ENCODE measurements at places on chromosomes 12 and 14.

- no peak for DNase-seq
These were observed 28.6 kb downstream of the SLC2A14 start for GRCh38 chr12:7844116-7844515.

- no peak for DNase-seq
These were observed 4.8 kb upstream of the ING4 start for GRCh38 chr12:6667559-6668210.

GRCh38 chr14:83260751-83261150 lies 1727.1 kb upstream of the SEL1L start:
- no peak for DNase-seq

DNA sequence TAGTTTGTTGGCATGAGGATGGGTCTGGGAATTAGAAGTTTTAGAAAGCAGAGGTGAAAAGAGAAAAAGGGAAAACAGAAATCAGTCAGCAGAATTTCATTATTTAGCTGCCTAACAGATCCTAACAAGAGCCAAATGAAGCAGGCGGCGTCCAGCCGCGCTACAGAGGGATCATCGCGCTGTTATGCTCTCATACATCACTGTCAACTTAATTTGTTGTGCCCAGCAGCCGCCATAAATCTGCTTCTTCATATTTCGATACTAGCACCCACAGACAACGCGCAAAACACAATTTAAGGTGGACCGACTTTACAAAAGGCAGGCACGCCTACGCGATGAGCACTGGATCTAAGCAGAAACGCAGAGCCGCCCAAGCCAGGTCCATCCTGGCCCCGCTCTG lies 66.7 kb downstream of the SETD3 start:
- no peak for DNase-seq

DNA sequence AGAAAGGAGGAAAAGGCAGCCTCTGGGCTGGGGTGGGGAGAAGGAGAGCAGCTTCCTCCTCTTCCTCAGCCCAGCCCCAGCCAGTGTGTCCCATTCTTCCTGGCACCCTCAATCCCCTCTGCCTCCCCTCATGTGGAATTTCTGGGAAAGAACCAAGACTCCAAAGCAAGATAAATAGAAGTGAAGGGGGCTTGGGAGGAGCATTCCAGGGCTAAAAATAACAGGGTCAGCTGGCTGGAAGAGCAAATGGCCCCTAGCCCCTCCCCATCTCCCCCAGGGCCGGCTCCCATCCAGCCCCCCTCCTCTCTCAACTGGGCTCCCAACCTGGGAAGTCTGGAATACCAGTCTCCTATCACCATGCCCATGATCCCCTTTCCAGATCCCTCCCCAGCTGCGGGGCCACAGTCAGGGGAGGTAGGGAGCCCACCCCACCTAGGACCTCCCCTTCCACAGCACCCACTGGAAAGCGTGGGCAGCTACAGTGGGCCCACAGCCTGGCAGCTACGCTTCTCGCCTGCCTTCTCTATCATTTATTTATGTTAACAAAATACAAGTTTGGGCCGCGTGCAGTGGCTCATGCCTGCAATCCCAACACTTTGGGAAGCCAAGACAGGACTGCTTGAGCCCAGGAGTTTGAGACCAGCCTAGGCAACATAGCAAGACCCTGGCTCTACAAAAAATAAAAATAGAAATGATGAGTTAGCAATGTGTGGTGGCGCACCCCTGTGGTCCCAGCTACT lies 88.3 kb downstream of the IRF2BPL start:
- no peak for DNase-seq

DNA sequence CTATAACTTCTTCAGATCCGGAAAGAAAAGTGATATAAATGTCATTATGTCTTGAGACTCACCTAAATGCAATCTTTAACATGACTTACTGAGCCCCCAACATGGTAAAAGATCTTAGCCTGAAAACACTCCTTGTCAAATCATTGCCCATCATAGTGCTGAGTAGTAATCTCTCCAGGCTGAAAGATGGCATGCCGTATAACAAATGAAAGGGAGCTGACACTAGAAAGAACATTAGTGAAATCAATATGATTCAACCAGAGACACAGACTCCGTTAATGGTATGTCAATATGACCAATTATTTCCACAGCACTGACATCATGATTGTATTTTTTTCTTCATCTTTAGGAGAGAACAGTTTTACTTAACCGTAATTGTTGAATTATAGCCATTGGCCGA lies 54.4 kb downstream of the BICD1 start:
- no peak for DNase-seq

- no peak for DNase-seq
These were observed 32.4 kb upstream of the CD69 start for GRCh38 chr12:9792961-9793617.

DNA sequence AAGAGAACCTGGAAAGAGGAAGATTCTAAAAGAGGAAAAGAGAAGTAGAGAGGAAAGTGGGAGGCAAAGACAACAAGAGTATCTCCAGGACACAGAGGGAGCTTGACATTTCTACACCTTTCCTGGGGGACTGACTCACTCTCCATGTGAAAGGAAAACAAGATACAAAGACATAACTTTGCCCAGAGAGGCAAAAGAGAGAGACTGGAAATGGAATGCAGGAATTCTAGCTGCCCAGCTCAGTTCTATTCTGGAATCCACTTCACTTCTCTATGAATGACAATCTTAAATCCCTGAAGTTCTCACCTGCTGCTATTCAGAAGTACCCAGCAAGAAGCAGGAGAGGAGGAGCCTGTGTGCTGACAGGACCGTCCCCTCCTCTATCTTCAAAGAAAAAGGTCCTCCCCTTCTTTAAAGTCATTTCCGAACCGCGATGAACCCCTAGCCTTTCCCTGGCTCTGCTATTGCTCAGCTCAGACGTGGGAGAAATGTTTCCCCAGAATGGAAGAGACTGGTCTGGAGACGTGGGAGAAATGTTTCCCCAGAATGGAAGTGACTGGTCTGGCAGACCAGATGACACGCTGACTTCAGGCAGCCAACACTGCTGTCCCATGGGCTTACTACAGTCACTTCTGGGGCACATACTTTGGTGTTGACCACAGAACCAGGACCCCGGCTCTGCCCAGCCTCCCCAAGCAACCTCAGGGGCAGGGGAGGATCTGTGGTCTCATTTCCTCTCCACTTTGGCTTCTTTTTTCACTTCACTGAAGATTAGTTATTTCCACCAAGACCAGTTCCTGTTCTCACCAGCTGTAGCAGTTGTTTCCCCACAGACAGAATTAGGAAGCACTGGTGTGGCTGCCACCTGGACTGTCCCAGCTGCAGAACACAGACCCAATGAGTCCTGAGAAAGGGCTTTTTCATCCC lies 8.3 kb downstream of the FMNL3 start:
- DNase-seq: peak; percentile 62

DNA sequence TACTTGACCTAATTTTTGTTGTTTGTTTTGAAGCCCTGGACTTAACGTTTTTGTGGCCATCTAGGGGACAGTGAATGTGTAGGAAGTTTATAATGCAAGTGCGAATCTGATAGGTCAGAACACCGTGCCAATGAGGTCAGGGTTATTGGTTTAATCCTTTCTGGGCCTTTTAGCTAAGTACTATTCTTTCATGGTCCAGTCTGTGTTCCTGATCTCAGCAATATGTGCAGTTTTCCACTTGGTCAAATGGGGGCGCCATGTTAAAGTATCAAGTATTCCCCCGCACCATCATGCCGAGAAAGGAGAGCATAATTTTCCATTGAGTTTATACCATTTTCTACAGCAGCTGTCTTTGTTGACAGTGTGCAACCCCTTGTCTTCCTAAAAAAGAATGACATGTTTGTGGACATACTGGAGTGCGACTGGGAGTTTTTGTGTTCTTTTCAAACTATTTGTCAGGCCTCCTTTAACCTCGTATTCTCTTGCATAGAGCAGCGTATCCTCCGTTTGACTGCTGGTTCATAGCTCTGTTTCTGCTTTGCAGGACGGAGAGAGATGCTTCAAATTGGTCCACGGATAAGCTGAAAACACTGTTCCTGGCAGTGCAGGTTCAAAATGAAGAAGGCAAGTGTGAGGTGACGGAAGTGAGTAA lies 1.3 kb downstream of the AHSA1 start:
- peak; percentile 84 for DNase-seq

DNA sequence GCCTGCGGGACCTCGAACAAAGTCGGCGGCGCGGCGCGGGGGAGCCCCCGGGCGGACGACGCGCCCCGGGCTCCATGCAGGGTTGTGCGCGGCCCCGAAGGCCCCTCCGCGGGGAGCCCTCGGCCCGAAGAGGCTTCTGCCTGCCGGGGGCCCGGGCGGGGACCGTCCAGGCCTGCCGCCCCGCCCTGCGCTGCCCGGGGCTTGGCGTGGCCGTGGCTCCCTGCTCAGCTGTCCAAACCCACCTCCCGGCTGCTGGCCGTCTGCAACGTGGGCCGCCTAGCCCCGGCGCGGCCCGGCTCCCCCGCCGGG lies 670 bp downstream of the DYRK2 start:
- no peak for DNase-seq

DNA sequence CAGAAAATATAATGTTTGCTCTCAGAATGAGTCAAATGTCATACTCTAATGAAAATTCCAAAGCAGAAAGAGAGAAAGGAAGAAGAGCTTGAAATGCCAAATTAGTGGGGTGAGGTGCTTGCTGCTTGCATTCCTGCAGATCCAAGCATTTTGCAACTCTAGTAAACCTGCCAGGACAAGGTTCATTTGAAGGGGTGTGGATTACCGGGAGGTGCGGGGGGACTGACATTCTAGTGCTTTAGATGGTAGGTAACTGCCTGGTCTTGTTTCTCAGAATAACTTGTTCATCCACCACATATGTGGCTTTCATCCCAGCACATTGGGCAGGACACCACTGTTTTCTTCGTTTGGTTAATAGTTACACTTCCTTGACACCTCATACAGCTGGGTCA lies 144.4 kb downstream of the AKAP6 start:
- DNase-seq: no peak

DNA sequence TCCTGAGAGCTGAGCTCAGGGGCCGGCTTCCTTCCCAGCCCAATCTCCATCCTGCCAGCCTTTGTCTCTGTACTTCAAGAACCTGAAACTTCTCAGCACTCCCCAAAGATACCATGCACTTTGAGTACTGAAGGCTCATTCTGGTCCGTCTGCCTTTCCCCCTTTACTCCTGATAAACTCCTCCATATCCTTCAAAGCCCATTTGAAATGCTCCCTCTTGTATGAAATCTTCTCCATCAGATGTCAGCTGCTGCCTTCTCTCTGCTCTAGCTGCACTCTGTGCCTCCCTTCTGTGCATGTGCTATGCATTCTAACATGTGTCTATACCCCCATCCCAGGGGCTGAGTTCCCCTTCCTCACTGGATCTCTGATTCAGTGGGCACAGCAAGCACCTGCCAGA lies 52.1 kb downstream of the PITPNM2 start:
- no peak for DNase-seq

DNA sequence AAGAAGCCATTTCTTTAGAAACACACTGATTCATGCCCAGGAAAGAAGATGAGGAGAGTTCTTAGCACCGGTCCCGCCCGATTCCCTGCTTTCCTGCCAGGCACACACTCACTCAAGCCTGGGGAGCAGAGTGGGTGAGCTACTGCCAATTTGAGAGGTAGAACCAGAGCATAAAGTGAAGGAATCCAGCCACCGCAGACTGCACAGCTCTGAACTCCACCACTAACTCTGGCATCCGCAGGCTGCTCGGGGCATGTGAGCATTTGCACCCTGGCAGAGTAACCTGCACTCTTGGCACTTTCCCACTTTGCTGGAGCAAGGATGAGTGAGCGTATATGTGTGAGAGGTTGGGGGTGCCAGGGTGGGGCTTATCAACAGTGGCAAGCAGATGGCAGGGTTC lies 4.0 kb upstream of the SYNDIG1L start:
- no peak for DNase-seq

DNA sequence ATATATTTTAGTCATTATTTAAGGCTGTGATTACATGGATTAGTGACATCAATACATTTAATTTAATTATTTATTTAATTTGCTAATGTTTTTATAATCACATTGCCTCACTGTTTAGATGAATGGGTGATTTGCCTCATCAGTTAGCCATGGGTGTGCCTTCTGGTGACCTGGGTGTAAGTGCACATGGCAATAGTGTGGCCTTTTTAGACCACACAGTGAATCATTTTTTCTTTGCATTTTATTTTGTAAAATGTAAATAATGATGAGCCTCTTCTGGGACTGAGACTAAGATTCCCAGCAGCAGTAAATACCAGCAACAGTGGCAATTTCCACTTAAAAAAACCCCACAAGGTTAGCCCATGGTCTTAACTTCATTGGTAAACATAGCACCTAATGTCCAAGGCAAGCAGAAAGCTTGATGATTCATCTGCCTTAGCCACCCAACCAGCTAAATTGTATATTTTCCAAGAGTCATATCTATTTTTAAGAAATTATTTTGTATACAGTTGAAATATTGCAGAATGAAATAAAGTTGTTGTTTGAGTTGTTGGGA lies 235.9 kb upstream of the NOVA1 start:
- DNase-seq: no peak

DNA sequence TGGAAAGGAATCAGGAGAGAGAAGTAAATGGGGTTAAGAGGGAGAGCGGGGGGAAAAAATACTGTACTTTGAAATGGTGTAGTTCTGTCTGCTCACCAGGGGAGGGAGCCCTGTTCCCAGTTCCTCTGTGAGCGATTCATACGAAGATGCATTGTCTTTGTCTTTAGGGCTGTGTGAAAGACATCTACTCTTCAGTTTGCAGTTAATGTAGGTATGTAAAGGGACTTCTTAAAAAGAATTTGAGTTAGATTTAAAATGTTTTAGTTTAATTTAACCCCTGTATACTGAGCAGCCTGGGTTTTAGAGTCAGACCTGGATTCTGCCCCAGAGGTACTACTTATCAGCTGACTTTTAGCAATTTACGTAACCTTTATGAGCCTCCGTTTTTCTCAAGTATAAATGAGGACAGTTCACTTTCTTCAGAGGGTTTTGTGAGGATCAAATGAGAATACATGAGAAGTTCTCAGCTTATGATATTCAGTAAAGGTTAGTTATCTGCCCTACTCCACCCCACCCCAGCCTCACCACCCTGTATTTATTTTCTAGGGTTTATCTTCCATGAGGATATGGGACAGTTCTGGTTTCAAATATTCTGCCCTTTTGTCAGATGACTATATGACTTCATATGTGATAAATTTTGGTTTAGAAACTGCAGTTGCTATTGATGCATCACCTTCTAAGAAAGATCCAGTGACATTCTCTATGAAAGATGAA lies 82.5 kb upstream of the EVL start:
- DNase-seq: peak; percentile 89

GRCh38 chr12:91604897-91605296 lies 422.3 kb upstream of the DCN start:
- no peak for DNase-seq

GRCh38 chr12:108495054-108495453 lies 20.0 kb upstream of the FICD start:
- DNase-seq: no peak

DNA sequence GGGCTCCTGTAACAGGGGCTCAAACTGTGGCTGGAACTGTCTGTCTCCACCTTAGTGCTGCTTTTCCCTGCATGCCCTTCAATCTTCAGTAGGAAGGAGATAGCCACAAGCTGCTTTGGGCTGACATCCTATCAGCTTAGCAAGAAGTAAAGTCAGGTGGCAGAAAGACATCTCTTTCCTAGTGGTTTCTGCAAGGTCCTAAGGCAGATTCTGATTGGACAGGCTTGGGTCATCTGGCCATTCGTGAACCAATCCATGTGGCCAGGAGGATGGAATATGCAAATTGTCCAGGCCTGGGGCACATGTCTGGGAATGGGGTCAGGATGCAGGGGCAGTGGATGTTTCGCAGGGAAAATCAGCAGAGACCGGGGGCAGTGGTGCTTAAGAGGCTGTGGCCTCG lies 5.2 kb downstream of the RITA1 start:
- DNase-seq: no peak

All from Ammon's horn (tissue), 1 donor.